ENCODE measurements at places on chromosomes 7 and 10. TPM values are rescaled to one million over a fixed set of nuclear protein-coding genes. Genes with fewer than 3 reads are reported as not detected.

Gene SP8
- not detected for total RNA-seq

Gene MRPS16
- total RNA-seq = 49.6 TPM

Gene ASB15
- total RNA-seq = not detected

Gene GDI2
- 187 TPM for total RNA-seq

Gene VAX1
- total RNA-seq = not detected

DNA sequence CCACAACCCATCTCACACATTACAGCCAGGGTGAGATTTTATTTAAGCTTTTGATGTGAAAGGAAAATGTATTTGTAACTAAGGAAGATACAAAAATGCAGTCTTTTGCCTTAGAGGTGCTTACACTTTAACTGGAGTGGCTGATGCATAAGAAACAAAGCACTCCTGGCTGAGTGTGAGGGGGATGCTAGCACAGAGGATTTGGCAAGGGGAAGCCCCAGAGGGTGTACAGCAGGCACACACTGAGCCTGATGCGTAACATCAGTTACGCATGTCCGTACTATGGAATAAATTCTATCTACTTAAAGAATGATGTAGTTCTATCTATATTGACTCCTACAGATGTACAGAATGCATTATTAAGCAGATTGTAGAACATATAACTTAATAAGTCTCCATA, 17.8 kb downstream of the GIMAP8 start:
- H3K27me3 ChIP-seq = no peaks in the 10 kb centered on the region
- no peak for DNase-seq
- no peak overlapping the region for H3K4me3 ChIP-seq
- H3K36me3 ChIP-seq = no peaks in the 10 kb centered on the region

GRCh38 chr10:3782146-3782450, 2.9 kb downstream of the KLF6 start:
- H3K4me3 ChIP-seq = peak overlapping the region; percentile 98
- peak overlapping the region; percentile 97 for H3K27ac ChIP-seq
- peaks cover 49% of the 10 kb centered on the region for H3K36me3 ChIP-seq
- no peaks in the 10 kb centered on the region for H3K27me3 ChIP-seq
- H3K4me1 ChIP-seq = peaks cover 38% of the 10 kb centered on the region

DNA sequence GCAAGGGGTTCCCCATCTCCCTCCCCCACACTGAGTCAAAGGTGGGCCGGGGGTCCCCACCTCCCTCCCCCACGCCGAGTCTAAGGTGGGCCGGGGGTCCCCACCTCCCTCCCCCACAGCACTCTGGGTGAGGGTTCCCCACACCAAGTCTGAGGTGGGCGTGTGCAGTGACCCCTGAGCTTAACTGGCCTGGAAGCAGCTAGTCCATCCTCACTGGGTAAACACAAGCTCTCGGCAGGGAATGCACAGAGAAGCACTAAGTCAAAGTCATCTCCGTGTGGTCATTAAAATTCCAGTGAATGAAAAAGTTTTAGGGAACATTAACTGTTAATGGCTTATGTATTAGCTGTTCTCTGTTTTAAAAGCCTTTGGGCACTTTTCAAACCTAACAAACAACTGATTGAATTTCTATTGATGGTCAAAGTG, 43.7 kb upstream of the PRKAR1B start:
- H3K27me3 ChIP-seq = no peaks in the 10 kb centered on the region
- no peak overlapping the region for H3K27ac ChIP-seq
- no peak for DNase-seq

- DNase-seq = no peak
- H3K36me3 ChIP-seq = no peaks in the 10 kb centered on the region
- H3K4me1 ChIP-seq = peaks cover 21% of the 10 kb centered on the region
- no peaks in the 10 kb centered on the region for H3K27me3 ChIP-seq
- H3K27ac ChIP-seq = peak overlapping the region; percentile 81
Measured at GRCh38 chr10:99430116-99430450, 341 bp downstream of the GOT1 start.

- no peaks in the 10 kb centered on the region for H3K27me3 ChIP-seq
- no peak overlapping the region for H3K4me3 ChIP-seq
- H3K4me1 ChIP-seq = no peaks in the 10 kb centered on the region
- no peaks in the 10 kb centered on the region for H3K36me3 ChIP-seq
- no peak overlapping the region for H3K27ac ChIP-seq
Measured at GRCh38 chr10:26067680-26068079, 133.7 kb downstream of the MYO3A start.

GRCh38 chr10:98249134-98249533, 18.9 kb downstream of the LOXL4 start:
- H3K27ac ChIP-seq = no peak overlapping the region
- H3K4me3 ChIP-seq = no peak overlapping the region
- no peaks in the 10 kb centered on the region for H3K4me1 ChIP-seq
- peaks cover 42% of the 10 kb centered on the region for H3K36me3 ChIP-seq

DNA sequence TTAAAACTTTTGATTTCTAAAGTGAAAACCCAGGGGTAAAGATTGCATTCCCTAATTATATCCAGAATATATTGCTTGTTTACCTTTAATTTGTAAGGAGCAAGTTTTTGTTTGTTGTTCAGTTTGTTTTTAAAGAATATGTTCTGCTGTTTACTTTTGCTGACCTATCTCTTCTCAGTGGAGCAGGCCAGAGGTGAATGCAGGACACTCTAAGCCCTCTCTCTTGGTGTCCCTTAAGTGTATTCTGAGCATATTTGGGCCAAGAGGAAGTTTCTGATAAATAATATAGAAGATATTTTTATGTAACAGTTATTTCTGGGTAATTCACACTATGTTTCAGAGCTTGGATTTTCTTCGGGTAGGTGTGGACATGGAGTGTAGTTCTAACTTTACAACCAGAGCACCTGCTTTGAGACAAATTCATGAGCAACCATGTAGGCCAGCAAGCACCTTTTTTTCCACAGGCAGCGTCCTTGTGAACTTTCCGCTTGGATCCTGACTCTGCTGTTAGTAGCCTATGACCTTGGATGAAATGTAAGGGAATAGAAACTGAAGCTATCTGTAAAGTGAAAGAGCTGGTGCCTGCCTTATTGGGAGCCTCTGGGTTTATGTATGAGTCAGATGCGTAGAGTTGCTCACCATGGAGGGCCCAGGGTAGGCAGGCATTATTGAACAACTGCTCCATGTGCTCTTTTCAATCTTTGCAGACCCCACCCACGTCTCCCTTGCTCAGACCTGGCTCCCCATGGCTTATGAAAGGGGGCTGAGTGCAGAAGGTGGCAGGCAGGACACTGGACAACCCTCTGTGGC, 16.1 kb downstream of the OGDH start:
- H3K4me1 ChIP-seq = peaks cover 17% of the 10 kb centered on the region
- H3K27me3 ChIP-seq = no peaks in the 10 kb centered on the region
- no peak for DNase-seq
- peaks cover 26% of the 10 kb centered on the region for H3K36me3 ChIP-seq
- peak overlapping the region; percentile 35 for H3K27ac ChIP-seq

DNA sequence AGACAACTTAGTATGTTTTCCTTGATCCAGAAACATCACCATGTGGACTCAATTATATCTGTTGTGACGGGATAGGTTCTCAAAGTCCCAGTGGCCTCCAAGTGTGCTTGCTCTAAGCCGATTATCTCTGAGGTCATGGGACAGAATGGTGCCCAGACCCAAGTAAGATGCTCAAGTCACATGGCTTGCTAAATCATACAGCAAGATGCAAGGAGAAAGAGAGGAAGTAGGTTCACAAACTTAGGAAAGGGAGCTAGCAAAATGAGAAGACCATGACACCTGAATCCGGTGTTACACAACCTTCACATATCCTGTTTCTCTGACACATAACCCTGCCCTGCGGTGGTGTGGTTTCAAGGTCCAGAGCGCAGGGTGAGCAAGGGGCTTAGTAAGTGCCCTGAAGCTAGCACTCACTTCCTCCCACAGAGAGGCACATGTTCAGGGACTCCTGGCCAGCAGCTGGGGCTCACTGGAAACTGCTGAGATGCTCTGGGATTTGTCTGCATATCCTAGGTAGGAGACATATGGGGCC, 590.9 kb upstream of the ANKRD30A start:
- DNase-seq = peak; percentile 89
- H3K4me1 ChIP-seq = peaks cover 29% of the 10 kb centered on the region
- no peaks in the 10 kb centered on the region for H3K36me3 ChIP-seq
- no peak overlapping the region for H3K27ac ChIP-seq
- H3K4me3 ChIP-seq = no peak overlapping the region
- H3K27me3 ChIP-seq = no peaks in the 10 kb centered on the region

DNA sequence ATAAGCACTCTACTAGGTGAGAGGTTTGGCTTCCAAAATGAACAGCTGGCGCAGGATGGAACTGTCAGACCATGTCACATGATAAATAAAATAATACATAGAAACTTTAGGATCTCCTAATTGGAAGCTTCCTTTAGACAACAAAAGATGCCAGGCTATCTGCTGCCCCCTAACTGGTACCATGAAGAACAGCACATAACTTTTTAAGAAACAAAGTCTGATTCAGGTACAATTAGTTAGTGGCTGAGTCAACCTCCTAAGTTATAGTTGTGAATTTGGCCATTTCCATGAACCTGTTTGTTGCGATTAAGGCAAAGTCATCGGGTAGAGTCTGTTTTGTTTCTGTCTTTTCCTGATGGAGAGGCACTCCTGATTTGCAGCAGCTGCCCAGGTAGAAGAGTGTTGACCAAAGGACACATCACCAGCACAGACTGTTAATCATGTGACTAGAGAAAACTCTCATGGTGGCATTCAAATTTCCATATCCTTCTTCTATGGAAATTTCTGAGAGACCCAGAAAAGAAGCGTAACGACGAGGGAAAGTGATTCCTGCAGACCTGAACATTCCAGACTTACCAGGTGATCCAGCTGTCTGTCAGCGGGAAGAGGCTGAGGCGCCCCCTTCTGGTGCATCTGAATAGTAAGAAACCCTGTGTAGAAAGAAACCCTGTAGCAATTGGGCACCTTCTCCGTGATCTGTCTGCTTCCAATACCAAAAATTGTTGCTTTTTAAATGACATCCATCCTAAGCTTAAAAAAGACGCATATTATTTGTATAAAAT, 8.6 kb upstream of the INHBA start:
- DNase-seq = no peak
- H3K36me3 ChIP-seq = no peaks in the 10 kb centered on the region
- no peaks in the 10 kb centered on the region for H3K4me1 ChIP-seq
- H3K27ac ChIP-seq = no peak overlapping the region
- H3K4me3 ChIP-seq = no peak overlapping the region

- no peaks in the 10 kb centered on the region for H3K4me1 ChIP-seq
- H3K27me3 ChIP-seq = no peaks in the 10 kb centered on the region
- no peaks in the 10 kb centered on the region for H3K36me3 ChIP-seq
Measured at GRCh38 chr10:75696536-75696935, 265.1 kb downstream of the LRMDA start.

DNA sequence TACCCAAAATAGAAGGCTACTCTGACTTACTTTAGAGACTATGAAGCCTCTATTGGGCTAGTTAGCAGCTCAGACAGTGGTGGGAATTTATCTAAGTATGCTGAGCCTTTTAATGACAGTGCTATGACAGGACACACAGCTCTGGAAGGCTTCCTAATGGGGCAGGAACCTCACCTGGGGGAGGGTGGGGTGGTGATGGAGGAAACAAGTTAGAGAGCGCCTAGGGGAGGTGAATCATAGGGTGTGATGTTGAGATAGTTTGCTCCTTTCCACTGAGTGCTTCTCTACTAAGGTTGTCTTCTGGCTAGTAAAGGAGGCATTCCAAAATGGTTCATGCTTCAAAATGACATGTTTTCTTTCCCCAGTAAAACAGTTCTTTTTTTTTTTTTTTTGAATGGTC, 42.1 kb downstream of the PPP1R9A start:
- no peak for DNase-seq
- no peaks in the 10 kb centered on the region for H3K4me1 ChIP-seq
- H3K36me3 ChIP-seq = no peaks in the 10 kb centered on the region
- H3K27ac ChIP-seq = no peak overlapping the region
- no peak overlapping the region for H3K4me3 ChIP-seq

DNA sequence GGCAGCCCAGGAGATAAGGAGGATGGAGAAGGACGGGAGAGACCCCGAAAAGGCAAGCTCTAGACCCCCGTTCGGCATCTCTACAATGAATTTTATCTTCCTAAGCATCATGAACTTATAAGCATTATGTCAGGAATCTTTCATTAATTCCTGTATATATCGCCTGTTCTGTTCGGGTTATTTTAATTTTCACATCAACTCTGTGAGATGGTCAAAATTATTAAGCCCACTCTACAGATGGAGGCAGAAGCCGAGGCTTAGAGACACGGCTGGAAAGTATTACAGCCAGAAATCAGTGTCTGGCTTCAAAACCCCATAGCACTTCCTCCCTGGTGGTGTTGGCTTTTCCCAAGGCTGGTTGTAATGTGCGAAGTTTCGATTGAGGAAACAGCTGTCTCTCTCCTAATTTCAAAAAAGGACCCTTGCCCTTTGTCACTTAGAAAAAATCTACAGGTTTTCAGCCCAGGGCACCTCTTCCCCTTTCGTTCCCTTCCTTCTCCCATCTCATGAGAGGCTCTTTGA, 1.5 kb upstream of the GRM8 start:
- H3K4me3 ChIP-seq = no peak overlapping the region
- H3K27ac ChIP-seq = no peak overlapping the region
- no peaks in the 10 kb centered on the region for H3K36me3 ChIP-seq
- H3K4me1 ChIP-seq = peaks cover 24% of the 10 kb centered on the region
